ENCODE measurements at places on chromosomes 11 and 22.
A peak's percentile ranks its signal among the peaks of the same experiment; 100 is the strongest.

- DNase-seq = no peak
Measured at GRCh38 chr11:73367482-73368024, 8.6 kb upstream of the RELT start.

- DNase-seq = no peak
Measured at GRCh38 chr11:132960273-132961078, 571.8 kb downstream of the OPCML start.

DNA sequence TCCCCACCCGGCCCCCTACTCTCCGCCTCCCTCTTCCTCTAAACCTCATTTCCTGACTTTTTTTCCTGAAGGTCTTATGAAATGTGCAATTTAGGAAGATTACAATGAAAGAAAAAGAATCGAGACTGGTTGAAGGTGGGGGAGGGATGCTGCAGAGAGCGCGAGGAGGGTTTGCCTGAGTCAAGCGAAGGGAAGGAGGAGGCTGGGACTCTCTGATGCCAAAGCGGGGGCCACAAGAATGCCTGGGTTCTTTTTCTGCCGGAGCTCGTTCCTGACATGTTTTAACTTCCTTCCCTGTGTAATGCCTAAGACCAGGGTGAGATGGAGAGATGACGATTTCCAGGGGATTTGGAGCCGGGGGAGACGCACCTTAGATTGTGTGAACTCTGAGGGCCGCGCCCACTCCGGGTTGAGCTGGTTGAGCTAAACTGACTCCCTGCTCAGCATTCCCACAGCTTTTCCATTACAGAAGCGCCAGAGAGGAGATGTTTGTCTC, 270.5 kb upstream of the SORL1-AS1 start:
- no peak for DNase-seq

- DNase-seq = no peak
Measured at GRCh38 chr11:113203141-113203753, 111.1 kb upstream of the TTC12 start.

- no peak for DNase-seq
Measured at GRCh38 chr11:42201603-42202148, 742.2 kb upstream of the LRRC4C start.

- no peak for DNase-seq
Measured at GRCh38 chr11:86671531-86672006, 847 bp downstream of the ME3 start.

GRCh38 chr11:111531687-111532364, 8.7 kb upstream of the LAYN start:
- DNase-seq = peak; percentile 88

- no peak for DNase-seq
Measured at GRCh38 chr22:40542821-40543540, 93.5 kb downstream of the MRTFA start.

GRCh38 chr22:36258701-36259614, 6.0 kb downstream of the APOL1 start:
- DNase-seq = no peak

- DNase-seq = peak; percentile 6
Measured at GRCh38 chr11:70176940-70177689, 26.0 kb upstream of the FADD start.

GRCh38 chr22:44586351-44586990, 88.4 kb upstream of the RTL6 start:
- no peak for DNase-seq

- DNase-seq = peak; percentile 50
Measured at GRCh38 chr11:93846411-93846810, 4.0 kb downstream of the VSTM5 start.

- DNase-seq = peak; percentile 16
Measured at GRCh38 chr11:10606536-10607208, 38.2 kb upstream of the LYVE1 start.

GRCh38 chr11:70502677-70503467, 104.5 kb downstream of the CTTN start:
- DNase-seq = no peak

DNA sequence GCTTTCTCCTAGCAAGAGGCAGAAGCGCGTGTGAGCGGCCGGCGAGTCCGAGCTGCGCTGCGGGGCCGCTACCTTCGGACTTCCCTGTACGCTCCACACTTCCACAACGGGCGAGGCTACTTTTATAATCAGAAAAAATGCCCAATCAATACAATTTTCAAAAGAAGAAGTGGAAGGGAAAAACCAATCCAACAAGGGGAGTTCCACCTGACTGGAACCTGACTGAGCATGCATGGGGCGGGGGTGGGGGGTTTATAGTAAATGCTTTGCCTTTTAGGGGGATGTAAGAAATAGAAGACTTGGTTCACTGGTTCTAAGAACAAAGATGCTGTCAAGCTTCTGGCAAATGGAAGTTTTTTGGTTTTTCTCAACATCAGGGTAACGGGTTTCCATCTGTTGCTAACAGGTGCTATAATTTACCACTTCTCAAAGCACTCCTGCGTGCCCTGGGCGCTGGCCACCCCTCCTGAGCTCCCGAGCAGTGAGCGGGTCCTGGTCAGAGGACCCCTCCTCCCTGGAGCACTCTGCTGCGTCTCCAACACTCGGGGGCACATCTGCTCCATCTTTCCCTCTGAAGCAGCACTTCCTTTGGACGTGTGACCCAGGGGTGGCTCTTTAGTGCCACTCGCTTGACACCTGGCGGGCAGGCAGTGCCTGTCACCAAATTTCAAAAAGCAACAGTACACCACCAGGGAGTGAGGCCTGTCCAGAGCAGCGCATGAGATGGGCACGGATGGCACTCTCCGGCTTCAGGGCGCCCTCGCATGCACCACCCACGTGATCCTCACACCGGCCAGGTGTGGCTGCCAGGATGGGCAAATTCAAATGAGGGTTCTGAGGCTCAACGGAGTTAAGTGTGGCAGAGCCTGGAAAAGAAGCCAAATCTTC, 21.6 kb upstream of the BID start:
- DNase-seq = no peak

DNA sequence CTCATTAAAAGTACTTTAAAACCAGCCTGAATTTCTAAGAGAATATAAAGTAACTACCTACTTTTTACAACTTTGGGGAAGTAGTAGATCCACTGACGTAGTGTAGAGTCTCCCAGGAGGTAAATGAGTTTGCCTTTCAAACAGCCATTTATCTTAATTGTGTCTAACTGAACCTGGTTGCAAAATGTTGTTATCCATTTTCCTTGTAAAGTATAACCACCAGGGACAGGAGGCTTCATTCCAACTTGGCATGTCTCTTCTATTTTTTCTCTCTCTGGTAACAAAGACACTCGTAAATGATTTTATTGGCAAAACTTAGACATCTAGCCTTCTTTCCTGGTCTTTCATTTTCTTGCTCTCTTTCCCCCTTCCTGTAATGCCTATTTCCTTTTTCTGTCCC, 36.9 kb downstream of the NXPE1 start:
- no peak for DNase-seq

GRCh38 chr11:9753021-9753420, 89.1 kb downstream of the SWAP70 start:
- peak; percentile 68 for DNase-seq

DNA sequence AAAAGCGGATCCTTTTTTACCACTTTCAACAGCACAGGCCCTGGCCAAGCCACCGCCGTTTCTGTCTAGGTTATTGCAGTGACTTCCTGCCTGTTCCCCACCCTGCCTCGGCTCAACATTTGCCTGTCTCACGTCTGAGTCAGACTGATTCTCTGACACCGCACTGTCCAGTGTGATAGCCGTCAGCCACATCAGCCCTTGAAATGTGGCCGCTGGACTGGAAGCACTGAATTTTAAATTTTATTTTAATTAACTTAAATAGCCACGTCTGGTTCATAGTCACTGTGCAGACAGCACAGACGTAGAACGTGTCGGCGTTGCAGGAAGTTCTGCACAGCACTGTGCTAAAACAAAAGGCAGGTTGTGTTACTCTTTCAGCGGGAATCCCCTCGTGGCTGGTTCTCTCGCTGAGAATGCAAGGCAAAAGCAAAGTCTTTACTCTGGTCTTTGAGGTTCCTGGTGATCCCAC, 56.3 kb upstream of the ADSL start:
- DNase-seq = no peak

DNA sequence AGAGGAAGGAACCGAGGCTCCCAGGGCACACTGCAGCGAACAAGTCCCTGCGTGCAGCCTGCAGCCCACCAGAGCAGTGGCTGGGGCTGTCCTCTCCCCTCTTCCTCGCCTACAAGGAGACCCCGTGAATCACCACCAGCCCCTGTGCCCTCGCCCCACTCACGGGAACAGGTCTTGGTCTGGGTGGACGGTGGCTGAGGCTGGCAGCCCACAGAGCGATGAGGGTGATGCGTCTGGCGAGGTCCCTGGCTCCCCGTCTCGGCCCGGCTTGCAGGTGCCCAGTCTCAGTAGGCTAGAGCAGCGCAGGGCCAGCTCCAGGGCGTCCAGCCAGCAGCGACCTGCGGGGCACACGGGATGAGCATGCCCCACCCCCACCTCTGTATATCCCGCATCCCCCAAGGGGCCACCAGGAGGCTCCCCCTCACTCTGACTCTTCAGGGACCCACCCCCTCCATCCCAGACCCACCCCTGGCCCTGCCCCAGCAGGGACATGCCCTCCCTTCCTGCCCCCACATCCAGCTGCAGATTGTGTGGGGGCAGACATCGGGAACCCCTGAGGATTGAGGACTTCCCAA, 50.5 kb upstream of the CARS1 start:
- no peak for DNase-seq

- no peak for DNase-seq
Measured at GRCh38 chr11:46590740-46591605, 2.9 kb downstream of the AMBRA1 start.

DNA sequence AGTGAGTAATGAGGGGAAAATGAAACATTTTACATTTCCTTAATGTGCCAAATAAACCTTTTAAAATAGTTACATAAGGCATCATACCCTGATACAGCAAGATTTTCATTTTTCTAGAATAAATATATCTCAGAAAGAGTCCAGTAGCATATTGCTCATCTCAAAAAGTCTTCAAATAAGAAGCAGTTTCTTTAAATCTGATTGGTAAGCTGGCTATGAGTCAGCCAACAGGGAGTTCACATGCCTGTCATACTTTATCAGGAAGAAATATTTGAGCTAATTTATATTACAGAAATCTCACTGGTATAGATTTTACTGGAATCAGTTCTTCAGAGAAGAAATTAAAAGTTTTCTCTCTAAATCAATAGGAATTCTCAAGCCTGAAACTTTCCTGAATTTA, 258.1 kb downstream of the C11orf87 start:
- no peak for DNase-seq

DNA sequence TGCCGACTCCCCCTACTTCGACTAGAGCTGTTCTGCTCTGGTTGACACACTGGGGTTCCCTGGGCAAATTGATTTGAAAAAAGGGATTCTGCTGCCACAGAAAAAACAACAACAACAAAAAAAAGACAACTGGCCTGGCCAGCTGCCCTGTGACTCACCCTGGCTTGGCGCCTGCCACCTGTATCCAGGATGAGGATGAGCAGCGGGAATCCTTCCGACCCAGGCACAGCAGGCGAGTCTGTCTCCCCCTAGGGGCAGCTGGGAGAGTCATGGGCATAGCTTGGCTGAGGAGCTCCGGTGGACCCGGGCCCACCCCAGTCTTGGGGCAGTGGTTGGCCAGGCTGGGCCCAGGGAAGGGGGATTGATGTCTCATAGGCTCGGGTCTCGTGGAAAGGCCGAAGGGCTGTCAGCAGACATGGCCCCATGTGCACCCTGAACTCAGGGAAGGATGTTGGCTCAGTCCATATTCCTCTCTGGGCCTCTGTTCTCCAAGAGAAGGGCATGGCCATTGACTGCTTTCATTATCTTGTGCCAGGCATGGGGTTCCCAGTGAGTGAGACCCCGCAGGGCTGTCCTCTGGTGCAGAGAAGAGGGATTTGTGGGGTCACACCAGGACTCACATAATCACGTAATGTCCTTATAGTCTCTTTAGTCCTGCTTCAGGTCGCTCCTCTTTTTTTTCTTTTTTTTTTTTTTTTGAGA, 10.4 kb upstream of the SUN2 start:
- peak; percentile 78 for DNase-seq

DNA sequence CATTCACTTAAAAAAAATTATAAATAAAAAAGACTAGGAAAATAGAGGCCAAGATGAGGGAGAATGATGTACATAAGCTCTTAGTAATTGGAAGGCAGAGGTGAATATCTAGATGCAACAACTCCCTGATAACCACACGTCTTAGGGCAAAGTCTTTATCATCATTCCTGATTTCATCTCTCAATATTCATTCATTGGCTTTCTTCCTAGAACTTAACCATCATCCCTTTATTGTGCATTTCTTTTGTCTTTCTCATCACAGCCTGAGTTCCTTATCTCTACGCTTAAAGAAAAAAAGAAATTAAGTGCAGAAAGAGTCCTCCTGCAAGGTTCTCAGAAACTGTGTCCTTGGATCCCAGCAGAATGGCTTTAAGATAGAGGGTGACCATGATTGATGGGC, 23.2 kb upstream of the FLI1 start:
- DNase-seq = no peak

DNA sequence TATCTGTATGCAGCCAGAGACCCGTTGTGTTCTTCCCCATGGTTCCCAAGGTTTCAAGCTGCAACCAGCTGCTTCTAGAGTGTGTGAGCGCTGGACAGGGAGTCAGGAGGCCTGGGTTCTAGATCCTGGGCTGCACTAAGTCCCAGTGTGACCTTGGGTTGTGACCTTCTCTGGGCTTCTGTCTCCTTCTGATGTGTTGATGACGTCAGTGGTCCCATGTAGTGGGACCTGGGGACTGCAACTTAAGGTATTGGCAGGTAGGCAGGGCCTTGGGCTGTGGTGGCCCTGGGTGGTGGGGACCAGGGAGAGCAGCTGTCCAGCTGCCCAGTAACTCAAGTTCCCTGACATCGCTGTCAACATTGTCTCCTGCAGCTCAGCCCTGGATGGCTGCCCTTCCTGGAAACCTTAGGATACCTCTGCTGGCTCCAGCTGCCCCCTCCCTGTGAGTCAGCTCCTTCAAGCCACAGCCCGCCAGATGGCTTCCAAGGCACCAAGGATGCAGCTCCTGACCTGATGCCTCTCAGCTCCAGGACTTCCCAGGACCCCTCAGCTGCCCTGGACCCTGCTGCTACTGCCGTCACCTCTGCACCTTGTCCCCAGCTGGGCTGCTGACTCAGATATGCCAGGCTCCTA, 1.3 kb upstream of the PVALB start:
- DNase-seq = no peak

GRCh38 chr11:31922450-31922849, 111.3 kb upstream of the PAX6 start:
- no peak for DNase-seq

DNA sequence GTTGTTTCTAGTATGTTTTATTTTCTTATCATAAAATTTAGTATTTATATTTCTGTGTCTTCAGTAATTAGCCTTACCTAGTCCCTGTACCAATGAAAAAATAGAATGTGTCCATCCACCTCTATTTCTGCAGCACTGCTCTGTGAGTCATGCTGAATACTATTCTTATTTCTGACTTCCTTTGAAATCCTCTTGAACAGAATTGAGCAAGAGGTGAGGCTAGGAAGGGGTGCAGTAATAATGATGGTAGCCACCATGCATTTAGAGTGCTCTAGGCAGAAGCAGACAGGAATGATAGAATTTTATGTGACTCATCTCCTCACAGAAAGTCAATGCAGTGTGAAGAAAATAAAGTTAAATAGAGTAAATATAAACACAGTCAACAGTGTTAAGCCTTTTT, 60.0 kb downstream of the OR10A6 start:
- peak; percentile 82 for DNase-seq

Measured in HFFc6 (cell line).